Neuronal stem cell (in vitro differentiated cells): ENCODE measurements at places on chromosomes 5 and 9.

- peaks cover 2% of the 10 kb centered on the region for H3K36me3 ChIP-seq
- H3K4me1 ChIP-seq: peaks cover 8% of the 10 kb centered on the region
- H3K27me3 ChIP-seq: no peaks in the 10 kb centered on the region
- peak overlapping the region; percentile 69 for H3K4me3 ChIP-seq
These were observed 470 bp downstream of the HBEGF start for GRCh38 chr5:140345919-140346347.

- H3K27me3 ChIP-seq: no peaks in the 10 kb centered on the region
- no peak overlapping the region for H3K27ac ChIP-seq
- H3K4me3 ChIP-seq: no peak overlapping the region
- peaks cover 1% of the 10 kb centered on the region for H3K4me1 ChIP-seq
- H3K36me3 ChIP-seq: peaks cover 2% of the 10 kb centered on the region
These were observed 3.8 kb downstream of the PFDN1 start for GRCh38 chr5:140299056-140299455.

- H3K36me3 ChIP-seq: no peaks in the 10 kb centered on the region
- no peak overlapping the region for H3K27ac ChIP-seq
- H3K4me1 ChIP-seq: no peaks in the 10 kb centered on the region
- H3K27me3 ChIP-seq: peaks cover 31% of the 10 kb centered on the region
These were observed 31.7 kb upstream of the CEP72 start for GRCh38 chr5:580436-580835.

DNA sequence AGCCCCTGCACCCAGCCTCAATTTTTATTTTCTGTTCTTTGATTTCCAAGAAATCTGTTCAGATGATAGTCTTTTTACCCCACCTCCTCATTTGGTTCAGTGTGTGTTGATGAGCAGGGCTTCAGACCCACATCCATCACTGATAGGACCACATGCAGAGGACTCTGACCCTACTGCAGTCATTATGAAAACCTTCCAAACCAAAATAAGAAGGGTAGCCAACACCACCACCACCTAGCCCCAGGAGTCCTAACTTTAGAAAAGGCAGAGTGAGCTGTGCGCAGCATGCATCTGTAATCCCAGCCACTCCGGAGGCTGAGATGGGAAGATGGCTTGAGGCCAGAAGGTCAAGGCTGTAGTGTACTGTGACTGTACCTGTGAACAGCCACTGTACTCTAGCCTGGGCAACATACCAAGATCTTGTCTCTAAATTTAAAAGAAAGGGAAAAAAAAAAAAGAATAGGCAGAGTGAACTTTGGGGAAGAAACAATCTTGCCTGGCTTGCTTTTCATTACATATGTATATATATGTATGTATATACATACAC lies 13.0 kb downstream of the CDKN2AIPNL start:
- no peaks in the 10 kb centered on the region for H3K27me3 ChIP-seq
- DNase-seq: no peak
- H3K36me3 ChIP-seq: peaks cover 9% of the 10 kb centered on the region
- no peak overlapping the region for H3K27ac ChIP-seq

DNA sequence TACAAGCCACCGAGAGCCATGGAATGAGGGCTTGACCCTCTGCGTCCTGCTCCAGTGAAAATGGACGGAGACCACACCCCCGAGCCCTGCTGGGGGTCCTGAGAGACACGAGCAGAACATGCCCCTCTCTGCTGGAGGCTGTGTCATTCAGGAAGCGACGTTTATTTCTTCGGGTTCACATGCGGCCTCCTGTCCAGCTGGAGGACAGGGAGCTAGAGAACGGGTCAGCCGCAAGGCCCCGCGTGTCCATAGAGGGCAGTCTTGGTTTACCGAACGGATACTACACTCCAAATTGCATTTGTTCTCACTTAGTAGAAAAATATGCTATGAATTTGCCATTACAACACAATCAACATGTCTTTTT lies 36.1 kb downstream of the MRPL36 start:
- H3K36me3 ChIP-seq: no peaks in the 10 kb centered on the region
- H3K27ac ChIP-seq: no peak overlapping the region
- peaks cover 6% of the 10 kb centered on the region for H3K4me1 ChIP-seq
- no peaks in the 10 kb centered on the region for H3K27me3 ChIP-seq

GRCh38 chr9:21753523-21753922 lies 48.9 kb upstream of the MTAP start:
- no peaks in the 10 kb centered on the region for H3K27me3 ChIP-seq
- H3K4me1 ChIP-seq: peaks cover 4% of the 10 kb centered on the region
- H3K4me3 ChIP-seq: no peak overlapping the region
- DNase-seq: no peak
- no peaks in the 10 kb centered on the region for H3K36me3 ChIP-seq
- H3K27ac ChIP-seq: no peak overlapping the region

DNA sequence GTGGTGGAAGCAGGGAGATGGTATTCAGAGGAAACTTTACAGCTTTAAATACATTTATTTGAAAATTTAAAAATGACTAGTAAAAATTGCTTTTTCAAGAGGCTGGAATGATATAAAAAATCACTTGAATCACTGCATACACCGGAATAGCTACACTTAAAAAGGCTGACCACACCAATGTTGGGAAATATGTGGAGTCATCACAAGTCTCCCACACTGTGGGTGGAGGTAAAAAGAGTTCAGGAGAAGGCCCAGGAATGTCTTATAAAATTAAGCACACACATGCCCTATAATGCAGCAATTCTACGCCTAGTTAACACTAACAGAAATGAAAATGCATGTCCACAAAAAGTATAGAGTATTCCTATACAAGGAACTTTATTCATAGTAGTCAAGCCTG lies 198.1 kb downstream of the ROR2 start:
- no peak overlapping the region for H3K4me3 ChIP-seq
- H3K27ac ChIP-seq: no peak overlapping the region
- peaks cover 17% of the 10 kb centered on the region for H3K36me3 ChIP-seq
- H3K4me1 ChIP-seq: no peaks in the 10 kb centered on the region
- H3K27me3 ChIP-seq: no peaks in the 10 kb centered on the region
- no peak for DNase-seq

DNA sequence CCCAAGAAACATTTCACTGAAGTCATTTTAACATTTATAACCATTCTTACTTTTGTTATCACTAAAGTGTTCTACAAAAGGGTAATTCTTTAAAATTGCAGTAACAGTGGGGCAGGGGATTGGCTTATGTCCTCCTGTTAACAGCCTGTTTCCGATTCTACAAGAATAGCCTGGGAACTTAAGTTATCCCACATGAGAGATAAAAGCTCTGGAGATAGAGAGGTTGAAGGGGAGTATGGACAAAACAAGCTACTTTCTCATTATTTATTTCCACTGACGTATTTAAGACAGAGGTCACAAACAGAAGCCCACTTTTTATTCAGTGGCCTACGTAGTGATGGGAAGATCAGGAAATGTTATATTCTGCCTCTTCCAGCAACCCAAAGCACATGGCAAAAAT lies 98.7 kb downstream of the EPB41L4A start:
- no peak overlapping the region for H3K27ac ChIP-seq
- no peaks in the 10 kb centered on the region for H3K4me1 ChIP-seq
- H3K4me3 ChIP-seq: no peak overlapping the region
- H3K36me3 ChIP-seq: no peaks in the 10 kb centered on the region

GRCh38 chr9:132156262-132156661 lies 5.6 kb upstream of the NTNG2 start:
- H3K4me3 ChIP-seq: no peak overlapping the region
- H3K36me3 ChIP-seq: no peaks in the 10 kb centered on the region
- H3K27ac ChIP-seq: no peak overlapping the region
- DNase-seq: no peak
- H3K4me1 ChIP-seq: peaks cover 9% of the 10 kb centered on the region

GRCh38 chr5:135030956-135031812 lies 2.8 kb downstream of the PITX1 start:
- peaks cover 98% of the 10 kb centered on the region for H3K27me3 ChIP-seq
- no peak overlapping the region for H3K27ac ChIP-seq
- no peak for DNase-seq
- peak overlapping the region; percentile 33 for H3K4me3 ChIP-seq
- no peaks in the 10 kb centered on the region for H3K36me3 ChIP-seq
- H3K4me1 ChIP-seq: peaks cover 8% of the 10 kb centered on the region

- H3K27ac ChIP-seq: no peak overlapping the region
- H3K4me3 ChIP-seq: no peak overlapping the region
- H3K36me3 ChIP-seq: no peaks in the 10 kb centered on the region
- H3K27me3 ChIP-seq: no peaks in the 10 kb centered on the region
These were observed 275.3 kb upstream of the CDH6 start for GRCh38 chr5:30918171-30918570.

DNA sequence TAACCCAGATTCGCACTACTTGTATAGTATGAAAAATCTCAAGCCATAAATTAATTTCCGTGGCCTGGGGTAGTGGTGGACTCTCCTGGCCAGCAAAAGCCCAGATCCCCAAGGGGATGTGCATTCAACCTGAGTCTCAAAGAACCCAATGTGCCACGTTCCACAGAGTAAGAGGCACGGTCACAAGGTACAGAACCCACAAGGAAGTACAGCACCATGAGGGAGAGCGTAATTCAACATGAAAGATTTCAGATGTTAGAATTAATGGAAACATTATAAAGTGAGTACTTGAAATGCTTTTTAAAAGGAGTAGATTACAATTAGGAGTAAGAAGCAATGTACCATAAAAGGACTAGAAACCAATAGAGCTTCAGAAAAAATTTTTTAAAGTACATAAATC lies 23.4 kb downstream of the SRD5A1 start:
- H3K27me3 ChIP-seq: no peaks in the 10 kb centered on the region
- H3K4me1 ChIP-seq: no peaks in the 10 kb centered on the region

- no peaks in the 10 kb centered on the region for H3K36me3 ChIP-seq
- H3K4me3 ChIP-seq: no peak overlapping the region
- H3K27me3 ChIP-seq: no peaks in the 10 kb centered on the region
- H3K27ac ChIP-seq: no peak overlapping the region
- no peaks in the 10 kb centered on the region for H3K4me1 ChIP-seq
These were observed 304.8 kb upstream of the TLE4 start for GRCh38 chr9:79266986-79267385.

- peak overlapping the region; percentile 42 for H3K27ac ChIP-seq
- no peak for DNase-seq
- peaks cover 5% of the 10 kb centered on the region for H3K4me1 ChIP-seq
These were observed 19.0 kb upstream of the FER start for GRCh38 chr5:108728566-108729241.

- H3K4me3 ChIP-seq: no peak overlapping the region
- no peaks in the 10 kb centered on the region for H3K27me3 ChIP-seq
- H3K27ac ChIP-seq: no peak overlapping the region
- peak; percentile 57 for DNase-seq
These were observed 79.4 kb downstream of the ESM1 start for GRCh38 chr5:54905942-54906537.

- H3K4me3 ChIP-seq: no peak overlapping the region
- H3K36me3 ChIP-seq: no peaks in the 10 kb centered on the region
- H3K27ac ChIP-seq: no peak overlapping the region
- H3K4me1 ChIP-seq: no peaks in the 10 kb centered on the region
- H3K27me3 ChIP-seq: no peaks in the 10 kb centered on the region
These were observed 362.8 kb downstream of the NPR3 start for GRCh38 chr5:33073881-33074327.

- H3K4me3 ChIP-seq: no peak overlapping the region
- peaks cover 9% of the 10 kb centered on the region for H3K4me1 ChIP-seq
- H3K27ac ChIP-seq: no peak overlapping the region
- DNase-seq: no peak
- no peaks in the 10 kb centered on the region for H3K27me3 ChIP-seq
These were observed 102.2 kb downstream of the MAP1B start for GRCh38 chr5:72209147-72210115.

DNA sequence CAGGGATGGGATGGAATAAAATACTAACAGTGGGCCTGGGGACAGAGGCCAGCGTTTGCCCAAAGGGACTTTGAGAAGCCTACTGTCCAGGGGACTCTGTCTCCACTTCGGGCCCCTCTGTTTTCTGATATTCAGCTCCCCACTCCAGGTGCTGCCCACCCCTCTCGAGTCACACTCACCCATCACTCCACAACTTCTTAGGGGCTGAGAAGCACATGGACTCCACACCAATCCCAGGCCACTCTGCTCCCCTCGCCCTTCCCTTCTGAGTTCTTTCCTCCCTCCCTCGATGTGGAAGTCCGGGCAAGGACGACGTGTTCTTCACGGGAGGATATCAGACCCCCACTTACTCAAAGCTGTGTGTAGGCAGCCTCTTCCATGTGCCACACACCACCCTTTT lies 124.5 kb downstream of the BARX1 start:
- H3K27ac ChIP-seq: no peak overlapping the region
- H3K36me3 ChIP-seq: no peaks in the 10 kb centered on the region
- peaks cover 9% of the 10 kb centered on the region for H3K4me1 ChIP-seq
- no peaks in the 10 kb centered on the region for H3K27me3 ChIP-seq
- H3K4me3 ChIP-seq: no peak overlapping the region
- DNase-seq: no peak

DNA sequence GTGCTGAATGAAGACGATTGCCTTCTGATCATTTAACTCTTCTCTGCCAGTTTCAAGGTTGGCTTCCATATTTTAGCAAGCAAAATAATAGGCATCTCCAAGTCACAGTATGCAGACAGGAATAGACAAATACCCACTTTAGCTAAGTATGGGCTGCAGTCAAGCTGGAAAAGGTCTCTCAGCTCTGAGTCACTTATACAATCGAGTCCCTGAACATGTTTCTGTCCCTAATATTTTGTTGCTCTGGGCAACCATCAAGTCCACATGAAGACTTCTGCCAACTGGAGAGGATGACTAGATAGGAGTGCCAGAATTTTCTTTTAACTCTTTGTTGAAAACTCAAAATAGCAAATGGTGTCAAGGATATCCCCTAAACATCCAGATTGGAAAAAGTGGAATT lies 575.3 kb downstream of the RAB3C start:
- no peak overlapping the region for H3K4me3 ChIP-seq
- H3K4me1 ChIP-seq: no peaks in the 10 kb centered on the region
- no peaks in the 10 kb centered on the region for H3K36me3 ChIP-seq

GRCh38 chr9:3177146-3177761 lies 333.4 kb upstream of the PUM3 start:
- no peak overlapping the region for H3K4me3 ChIP-seq
- no peak for DNase-seq
- peaks cover 29% of the 10 kb centered on the region for H3K27me3 ChIP-seq
- H3K4me1 ChIP-seq: peaks cover 18% of the 10 kb centered on the region
- no peaks in the 10 kb centered on the region for H3K36me3 ChIP-seq
- no peak overlapping the region for H3K27ac ChIP-seq

- H3K4me3 ChIP-seq: no peak overlapping the region
- H3K4me1 ChIP-seq: peaks cover 1% of the 10 kb centered on the region
- H3K36me3 ChIP-seq: no peaks in the 10 kb centered on the region
These were observed 96.4 kb upstream of the NTRK2 start for GRCh38 chr9:84573083-84573482.

DNA sequence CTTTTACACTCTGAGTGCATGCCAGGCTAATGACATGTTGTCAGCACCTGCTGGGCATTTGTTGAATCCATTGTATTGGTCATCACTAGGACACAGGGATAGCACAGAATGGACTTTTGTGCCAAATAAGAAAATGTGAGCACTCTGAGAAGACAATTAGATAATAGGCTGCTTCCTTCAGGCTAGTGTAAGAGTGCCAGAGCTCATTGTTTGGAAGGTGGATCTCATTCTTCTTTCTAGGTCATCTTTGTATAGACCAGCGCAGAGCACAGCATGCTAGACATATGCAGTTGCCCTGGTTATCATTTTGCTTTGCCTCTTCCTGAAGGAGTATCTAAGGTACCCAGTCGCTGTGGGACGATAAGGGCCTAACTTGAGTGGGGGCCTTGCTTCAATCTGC lies 493.4 kb upstream of the COX7C start:
- DNase-seq: peak; percentile 17
- no peak overlapping the region for H3K27ac ChIP-seq
- no peak overlapping the region for H3K4me3 ChIP-seq
- H3K4me1 ChIP-seq: peaks cover 4% of the 10 kb centered on the region
- no peaks in the 10 kb centered on the region for H3K36me3 ChIP-seq
